Fibroblast of gingiva (primary cell): ENCODE measurements at places on chromosomes 4 and X.

DNA sequence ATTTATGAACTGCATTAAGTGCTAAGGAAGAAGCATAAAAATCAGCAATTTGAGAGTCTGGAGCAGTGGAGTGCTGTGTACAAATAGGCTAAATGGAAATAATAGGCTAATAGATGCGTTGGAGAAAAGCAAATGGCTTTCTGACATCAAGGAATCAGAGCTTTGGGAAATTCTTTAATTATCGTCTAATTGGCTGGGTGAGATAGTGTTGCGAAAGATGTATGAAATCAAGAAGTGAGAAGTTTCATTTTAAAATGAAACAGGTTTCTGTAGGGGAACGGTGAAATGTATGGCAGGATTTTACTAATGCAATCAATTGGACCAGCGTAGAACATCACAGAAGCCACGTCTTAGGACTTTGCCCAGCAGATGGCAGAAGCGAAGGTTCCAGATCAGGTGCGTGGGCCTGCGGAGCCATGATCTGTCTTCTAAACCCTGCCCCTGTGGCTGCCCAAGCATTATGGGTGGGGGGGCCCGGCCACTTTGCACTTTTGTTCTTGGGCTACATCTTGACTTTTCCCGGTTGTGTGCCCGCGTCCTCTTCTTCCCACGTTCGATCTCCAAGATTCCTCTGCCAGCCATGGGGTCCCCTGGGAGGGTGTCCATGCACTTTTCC lies 118.5 kb upstream of the SHISA3 start:
- no peak for DNase-seq

- peak; percentile 28 for DNase-seq
These were observed 102.0 kb downstream of the SORBS2 start for GRCh38 chr4:185709802-185710486.

- DNase-seq: no peak
These were observed 941.2 kb upstream of the TENM3 start for GRCh38 chr4:181301735-181302710.

DNA sequence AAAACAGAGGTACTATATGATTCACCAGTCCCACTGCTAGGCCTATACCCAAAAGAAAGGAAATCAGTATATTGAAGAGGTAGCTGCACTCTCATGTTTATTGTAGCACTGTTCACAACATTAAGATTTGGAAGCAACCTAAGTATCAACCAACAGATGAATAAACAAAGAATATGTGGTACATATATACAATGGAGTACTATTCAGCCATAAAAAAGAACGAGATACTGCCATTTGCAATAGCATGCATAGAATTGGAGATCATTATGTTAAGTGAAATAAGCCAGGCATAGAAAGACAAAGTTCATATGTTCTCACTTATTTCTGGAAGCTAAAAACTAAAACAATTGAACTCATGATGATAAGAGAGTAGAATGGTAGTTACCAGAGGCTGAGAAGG lies 72.6 kb downstream of the FGF16 start:
- no peak for DNase-seq

- no peak for DNase-seq
These were observed 17.7 kb downstream of the FGFR3 start for GRCh38 chr4:1810765-1811164.

- DNase-seq: no peak
These were observed 169.6 kb upstream of the GATB start for GRCh38 chr4:151930372-151930771.

DNA sequence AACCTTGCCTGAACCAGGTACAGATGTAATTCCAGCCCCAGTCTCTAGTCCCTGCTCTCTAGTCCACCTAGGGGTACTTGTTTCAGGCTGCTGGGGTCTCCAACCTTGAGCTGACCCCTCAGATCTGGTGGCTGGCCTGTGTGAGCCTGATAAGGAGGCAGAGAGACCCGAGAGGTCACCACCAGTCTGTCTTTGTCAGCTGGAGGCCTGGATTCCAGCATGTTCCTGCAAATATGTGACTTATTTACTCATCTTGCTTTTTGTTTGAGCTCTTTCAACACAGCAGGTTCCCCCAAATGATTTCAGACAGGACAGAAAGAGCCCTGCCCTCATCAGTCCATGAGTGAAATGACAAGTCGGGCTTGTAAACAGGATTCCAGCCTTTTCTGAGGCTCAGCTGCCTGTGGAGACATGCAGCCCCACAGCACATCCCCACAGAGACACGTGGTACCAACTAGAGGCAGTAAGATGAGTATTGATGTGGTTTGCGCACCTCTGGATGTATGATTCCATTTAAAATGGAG lies 37.5 kb upstream of the STK26 start:
- DNase-seq: no peak

DNA sequence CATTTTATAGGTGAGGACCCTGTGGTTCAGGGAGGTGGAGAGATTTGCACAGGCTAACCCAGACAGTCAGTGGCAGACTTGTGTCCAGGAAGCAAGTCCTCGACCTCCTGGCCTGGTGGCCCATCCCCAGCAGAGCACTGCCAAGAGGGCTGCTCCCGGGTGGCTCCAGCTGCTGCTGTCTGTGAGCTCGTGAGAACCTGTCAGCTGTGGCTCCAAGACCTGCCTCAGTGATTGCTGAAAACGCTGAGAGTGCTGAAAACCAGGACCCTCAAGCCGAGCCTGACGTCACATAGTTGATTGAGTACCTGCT lies 74.2 kb downstream of the RTL9 start:
- no peak for DNase-seq

- DNase-seq: peak; percentile 64
These were observed 63.2 kb downstream of the SLC9A6 start for GRCh38 chrX:136048446-136048845.

DNA sequence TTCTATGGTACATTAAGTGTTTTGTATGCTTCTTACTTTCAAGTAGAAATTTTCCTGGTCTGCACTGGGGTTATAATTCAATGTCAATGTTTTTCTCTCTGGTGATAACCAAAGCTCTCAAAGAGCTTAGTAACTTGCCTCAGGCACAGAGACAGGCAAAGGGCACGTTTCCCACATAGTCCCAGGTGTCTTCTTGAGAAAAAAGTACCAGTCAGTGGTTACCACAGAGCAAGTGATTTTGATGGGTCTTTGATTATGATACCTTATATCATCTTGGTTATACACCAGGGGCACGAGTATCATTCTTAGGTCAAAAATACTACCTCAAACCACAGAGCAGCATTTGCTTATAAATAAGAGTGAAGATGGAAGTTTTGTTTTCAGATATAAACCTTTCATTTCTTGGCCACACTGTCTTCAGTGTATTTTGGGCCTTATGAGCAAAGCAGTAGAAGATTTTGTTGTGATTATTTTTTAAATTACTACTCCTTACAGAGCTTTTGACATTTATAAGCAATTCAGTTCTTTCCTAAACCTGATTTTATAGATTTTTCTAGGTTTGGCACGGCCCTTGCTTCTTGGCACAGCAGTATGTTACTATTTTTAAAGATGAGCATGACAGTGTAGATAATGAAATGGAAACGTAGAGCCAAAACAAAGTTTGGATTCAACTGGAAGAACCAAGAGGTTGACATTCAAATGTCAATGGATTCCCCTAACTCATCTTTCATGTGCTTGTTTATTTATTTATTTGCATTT lies 85.3 kb upstream of the TLL1 start:
- no peak for DNase-seq

DNA sequence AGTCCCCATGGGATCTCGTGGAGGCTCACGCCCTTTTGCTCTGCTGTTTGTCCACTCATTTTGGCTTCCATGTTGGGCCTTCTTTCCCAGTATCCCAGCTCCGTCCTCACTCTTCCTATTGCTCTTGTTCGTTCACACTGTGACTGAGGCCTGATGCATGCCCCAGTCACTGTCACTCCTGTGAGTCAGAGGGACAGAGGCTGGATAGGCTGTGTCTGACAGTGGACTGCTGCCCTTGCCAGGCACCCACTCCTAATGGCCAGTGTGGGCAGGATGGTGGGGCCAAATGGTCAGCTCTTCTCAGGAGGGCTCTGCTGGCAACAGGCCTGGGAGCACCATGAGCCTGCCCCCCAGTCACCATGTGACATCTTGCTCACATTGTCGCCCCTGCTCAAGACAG lies 40.0 kb downstream of the HADH start:
- DNase-seq: no peak

DNA sequence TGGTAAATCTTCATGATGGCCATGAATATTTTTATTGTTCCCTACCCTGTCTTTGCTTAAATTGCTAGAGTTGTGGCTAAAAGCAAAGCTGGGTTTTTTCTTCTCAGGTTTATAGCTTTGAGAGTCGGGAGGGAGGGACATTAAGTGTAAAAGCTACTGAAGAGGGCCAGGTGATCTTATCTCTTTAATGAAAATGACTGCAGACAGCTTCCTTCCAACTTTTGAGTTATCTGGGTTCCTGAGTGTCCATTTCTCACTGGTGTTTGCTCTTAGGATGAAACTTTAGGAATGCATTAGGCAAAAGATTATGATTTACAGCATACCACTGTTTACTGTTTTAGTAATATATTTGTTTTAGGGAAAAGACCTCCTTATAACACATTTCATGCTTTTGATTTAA lies 187.7 kb downstream of the SHROOM3 start:
- DNase-seq: no peak

DNA sequence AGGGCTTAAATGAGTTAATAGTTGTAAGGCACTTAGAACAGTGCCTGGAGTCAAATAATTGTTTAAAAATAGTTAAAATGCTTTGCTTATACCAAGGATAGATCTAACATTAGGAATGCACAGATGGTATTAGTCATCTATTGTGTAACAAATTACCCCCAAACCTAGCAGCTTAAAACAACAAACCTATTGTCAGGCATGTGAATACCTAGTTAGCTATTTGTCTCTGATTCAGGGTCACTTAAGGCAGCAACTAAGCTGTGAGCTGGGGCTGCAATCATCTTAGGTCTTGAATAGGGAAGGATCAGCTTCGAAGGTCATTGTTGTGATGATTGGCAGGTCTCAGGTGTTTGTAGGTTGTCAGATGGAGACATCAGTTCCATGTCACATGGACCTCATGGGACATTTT lies 42.4 kb upstream of the AGA start:
- DNase-seq: peak; percentile 82

GRCh38 chrX:85905851-85906250 lies 141.5 kb downstream of the CHM start:
- DNase-seq: no peak

GRCh38 chrX:134074151-134074550 lies 88.8 kb upstream of the GPC3 start:
- no peak for DNase-seq

DNA sequence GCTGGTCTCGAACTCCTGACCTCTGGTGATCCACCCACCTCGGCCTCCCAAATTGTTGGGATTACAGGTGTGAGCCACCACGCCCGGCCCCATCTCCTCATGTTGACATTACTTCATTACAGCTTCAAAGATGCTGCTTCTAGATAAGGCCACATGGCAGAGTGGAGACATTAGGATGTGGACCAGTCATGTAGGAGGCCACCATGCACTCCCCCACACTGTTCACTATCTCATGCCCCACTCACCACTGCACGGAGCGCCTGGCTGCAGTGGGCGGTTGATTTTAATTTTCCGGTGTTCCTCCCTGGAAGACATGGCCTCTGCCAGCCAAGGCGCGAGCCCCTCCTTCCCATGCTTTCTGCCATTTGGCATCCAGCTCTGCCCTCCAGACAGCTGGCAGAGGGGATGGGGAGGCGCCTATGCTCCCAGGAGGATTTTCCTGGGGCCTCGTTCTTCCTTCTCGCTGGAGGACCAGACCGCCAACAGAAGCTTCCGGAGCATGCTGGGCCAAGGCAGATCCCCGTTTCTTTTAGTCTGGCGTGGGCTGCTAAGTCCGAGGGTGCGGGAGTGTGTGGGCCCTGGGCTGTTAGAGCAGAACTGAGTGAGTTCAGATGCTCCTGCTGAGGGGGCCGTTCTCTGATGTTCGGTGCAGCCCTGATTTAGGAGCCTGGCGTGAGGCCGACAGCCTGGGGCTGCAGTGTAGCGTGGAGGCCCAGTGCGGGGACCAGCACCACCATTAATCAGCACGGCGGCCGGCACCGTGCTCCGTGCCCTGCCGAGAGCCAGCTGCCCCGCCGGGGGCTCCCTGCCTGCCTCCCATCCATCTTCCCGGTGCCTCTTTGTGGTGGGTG lies 93.1 kb downstream of the SORCS2 start:
- no peak for DNase-seq

- DNase-seq: no peak
These were observed 22.0 kb downstream of the OR13H1 start for GRCh38 chrX:131565909-131566308.

- no peak for DNase-seq
These were observed 13.7 kb downstream of the IRF2 start for GRCh38 chr4:184460499-184461285.

- DNase-seq: no peak
These were observed 408.5 kb downstream of the GLUD2 start for GRCh38 chrX:121455890-121456289.

GRCh38 chr4:16085822-16086221 lies 2.0 kb upstream of the PROM1 start:
- DNase-seq: no peak

DNA sequence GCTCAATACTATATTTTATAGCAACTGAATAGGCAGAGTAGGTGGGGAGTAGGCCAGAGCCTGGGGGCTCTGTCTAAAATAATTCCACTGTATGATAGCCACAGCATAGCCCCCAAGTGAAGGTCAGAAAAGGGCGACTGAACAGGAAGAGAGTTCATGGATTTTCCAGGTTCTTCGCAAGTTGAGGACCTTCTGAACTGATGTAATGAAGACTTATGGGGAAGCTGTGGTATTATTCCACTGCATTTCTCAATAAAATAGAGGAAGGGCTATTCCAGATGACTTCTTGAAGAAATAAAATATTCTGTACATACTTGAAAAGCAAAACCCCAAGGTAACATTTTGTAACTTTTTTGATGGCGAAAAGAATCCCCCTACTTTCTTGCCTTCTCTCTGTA lies 231.4 kb upstream of the GPC4 start:
- DNase-seq: no peak

DNA sequence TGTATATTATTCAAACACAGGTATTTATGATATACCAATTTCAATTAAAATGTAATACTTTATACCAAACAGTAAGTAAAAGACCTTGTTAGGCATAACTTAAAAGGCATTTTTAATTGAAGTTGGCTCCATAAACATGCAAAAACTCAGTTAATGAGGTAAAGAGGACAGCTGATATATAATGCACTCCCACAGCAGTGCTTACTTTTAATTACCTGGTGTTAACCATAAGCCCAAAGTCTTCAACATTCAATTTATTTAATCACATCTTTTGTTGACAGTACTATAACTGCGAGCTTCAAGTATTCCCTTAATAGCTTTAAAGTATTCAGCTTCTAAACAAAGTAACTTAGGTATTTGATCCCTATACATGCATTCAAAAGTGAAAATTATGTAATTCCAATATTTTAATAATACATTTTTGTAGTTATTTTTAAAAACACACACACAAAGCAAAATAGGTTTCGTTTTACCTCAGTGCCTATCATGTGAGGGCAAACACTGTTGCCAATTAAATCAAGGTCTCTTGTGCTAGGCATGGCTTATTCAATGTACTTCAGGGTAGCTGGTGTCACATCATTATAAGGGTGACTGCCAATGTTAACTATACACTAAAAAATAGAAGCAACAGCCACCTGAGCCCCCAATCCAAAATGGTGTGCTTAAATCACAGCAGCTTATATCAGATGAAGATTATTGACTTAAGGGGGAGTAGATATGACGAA lies 197.1 kb downstream of the LRBA start:
- DNase-seq: no peak

GRCh38 chr4:6369924-6370645 lies 100.4 kb downstream of the WFS1 start:
- DNase-seq: no peak

GRCh38 chr4:101843054-101843453 lies 52.5 kb downstream of the BANK1 start:
- no peak for DNase-seq

GRCh38 chrX:84156821-84157220 lies 31.2 kb downstream of the RPS6KA6 start:
- DNase-seq: no peak
